IPS-NIHi11 (cell line): ENCODE measurements at places on chromosomes 13 and 19.

- no peak for DNase-seq
Measured at GRCh38 chr13:111233080-111233479, 87.4 kb upstream of the TEX29 start.

DNA sequence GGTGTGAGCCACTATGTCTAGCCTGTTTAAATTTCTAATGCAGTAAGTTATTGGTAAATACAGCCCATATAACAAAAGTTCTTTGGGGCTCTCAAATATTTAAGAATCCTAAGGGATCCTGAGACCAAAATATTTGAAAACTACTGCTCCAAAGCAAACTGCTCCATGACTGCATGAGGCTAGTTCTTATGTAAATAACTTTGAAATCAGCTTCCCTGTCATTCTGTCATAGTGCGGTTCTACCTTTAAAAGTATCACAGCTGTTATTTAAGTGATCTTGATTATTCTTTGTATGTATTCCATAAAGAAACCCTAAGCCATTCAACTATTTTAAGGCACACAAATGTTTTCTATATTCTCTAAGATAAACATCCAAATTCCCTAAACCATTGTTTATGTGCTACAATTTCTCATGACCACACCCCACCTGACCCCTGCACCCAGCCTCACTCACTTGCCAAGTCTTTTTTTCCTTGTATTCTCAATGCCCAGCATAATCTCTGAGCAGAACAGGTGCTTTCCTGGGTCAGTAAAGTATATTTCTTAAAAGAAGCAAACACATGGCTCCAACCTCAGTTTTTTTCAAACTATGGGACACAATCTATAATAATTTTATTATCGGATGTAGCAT, 146.6 kb downstream of the RNF17 start:
- no peak for DNase-seq

GRCh38 chr19:4624733-4625362, 14.5 kb upstream of the TNFAIP8L1 start:
- DNase-seq, result peak; percentile 55

GRCh38 chr19:44476559-44477408, 23.5 kb downstream of the ZNF180 start:
- no peak for DNase-seq

DNA sequence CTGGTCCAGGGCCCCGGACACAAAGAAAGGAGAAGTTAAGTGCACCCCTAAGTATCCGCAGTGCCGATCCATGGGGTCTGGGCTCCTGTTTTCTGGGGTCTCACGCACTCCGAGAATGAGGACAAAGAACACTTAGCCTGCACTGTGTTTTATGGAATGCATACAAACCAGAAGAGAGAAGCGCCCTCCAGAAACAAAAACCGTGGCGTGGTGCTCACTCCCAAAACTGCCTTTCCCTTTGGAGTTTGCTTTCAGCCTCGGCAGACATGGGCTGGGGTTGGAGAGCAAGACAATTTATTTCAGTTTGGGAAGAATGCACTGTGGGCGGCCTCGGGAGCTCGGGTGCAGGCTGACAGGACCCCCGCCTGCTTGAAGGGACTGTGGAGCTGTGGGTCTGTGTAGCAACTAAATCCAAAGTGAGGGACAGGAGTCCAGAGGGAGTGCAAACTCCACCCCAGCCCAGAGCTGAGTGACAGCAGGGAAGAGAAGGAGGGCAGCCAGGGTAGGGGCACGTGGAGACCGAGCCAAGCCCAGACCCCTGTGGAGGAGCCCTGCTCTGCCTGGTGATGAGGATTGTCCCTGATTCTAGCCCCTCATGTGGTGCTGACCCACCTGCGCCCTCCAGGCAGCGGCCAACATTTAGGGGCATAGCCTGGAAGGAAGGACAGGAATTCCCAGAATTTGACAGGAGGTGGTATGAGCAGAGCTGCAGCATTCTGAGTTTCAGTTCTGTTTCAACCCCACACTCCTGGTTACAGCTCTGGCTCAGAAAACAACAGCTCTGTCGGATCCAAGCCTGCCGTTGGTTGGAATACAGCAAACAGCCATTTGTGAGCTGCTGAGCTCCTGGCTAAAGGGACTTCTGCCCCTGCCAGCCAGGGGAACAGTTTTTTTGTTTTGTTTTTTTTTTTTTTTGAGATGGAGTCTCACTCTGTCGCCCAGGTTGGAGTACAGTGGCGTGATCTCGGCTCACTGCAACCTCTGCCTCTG, 37.8 kb upstream of the POP4 start:
- no peak for DNase-seq

- DNase-seq, result no peak
Measured at GRCh38 chr13:29448174-29448573, 147.3 kb downstream of the SLC7A1 start.
